T47D (cell line): ENCODE measurements at places on chromosomes 16 and 17.

DNA sequence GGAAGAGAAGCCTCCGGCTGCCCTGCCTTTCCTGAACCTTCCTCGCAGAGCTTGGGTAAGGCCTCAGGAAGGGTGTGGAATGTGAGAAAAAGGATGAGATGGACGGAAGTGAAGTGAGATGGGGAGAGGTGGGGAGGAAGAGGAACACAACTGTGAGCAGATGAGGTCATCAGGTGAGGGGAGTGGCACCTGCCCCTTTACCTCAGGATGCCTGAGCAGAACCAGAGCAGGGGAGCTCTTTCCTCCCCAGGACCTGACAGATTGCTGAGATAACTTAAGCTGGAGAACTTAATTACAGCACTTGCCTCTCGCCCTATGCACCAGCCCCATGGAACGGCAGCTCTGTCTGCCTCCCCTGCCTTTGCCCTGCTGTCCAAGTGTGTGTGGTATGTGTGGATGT is 29.8 kb downstream of the TMEM132E start:
- no peak for DNase-seq

GRCh38 chr17:42530952-42531454 is 5.0 kb upstream of the NAGLU start:
- no peak for DNase-seq

DNA sequence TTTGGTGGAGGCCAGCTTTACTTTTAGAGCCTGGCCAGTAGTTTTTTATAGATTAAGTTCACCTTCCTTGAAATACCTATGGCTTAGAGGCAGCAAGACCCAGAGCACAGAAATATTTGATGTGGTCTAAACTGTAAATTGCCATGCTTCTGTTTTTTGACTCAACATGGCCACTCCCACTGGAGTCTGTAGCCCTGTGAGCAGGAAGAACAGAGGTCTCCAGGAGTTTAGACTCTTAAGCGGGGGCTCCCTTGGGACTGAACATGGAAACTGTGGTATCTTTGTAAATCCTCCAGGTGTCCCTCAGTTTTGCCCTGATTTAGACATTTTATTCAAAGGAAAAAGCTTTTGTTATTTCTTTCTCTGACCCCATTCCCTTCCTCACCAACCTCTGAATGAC is 145.6 kb downstream of the FTO start:
- DNase-seq = no peak

- DNase-seq = no peak
Measured at GRCh38 chr17:78124081-78124835, 4.3 kb downstream of the TMC6 start.

DNA sequence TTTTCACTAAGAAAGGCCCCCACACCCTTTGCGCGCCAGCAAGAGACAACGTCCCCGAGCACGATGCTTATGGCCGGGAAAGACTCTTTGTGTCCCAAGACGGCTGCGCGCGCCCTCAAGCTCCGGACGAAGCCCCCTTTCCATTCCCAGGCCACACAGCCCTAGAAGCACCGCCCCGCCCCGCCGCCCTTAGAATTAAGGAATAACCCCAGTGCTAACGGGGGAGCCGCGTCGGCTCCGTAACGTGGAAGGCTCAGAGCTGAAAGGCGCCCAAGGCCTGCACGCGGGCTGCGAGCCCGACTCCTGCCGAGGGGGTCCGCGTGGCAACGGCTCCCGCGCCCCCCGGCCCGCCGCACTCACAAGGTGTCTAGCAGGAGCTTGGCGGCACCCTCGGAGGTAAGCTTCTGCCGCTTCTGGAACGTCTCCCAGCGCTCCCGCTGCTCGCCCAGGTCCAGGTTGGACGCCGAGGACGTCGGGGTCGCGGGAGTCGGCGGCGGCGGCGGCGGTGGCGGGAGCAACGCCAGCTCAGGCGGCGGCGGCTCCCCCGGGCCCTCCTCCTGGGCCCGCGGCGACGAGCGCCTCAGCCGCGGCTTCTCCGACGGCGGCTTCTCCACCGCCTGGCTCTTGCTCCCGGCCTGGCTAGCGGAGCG is 477 bp downstream of the CENPV start:
- no peak for DNase-seq

DNA sequence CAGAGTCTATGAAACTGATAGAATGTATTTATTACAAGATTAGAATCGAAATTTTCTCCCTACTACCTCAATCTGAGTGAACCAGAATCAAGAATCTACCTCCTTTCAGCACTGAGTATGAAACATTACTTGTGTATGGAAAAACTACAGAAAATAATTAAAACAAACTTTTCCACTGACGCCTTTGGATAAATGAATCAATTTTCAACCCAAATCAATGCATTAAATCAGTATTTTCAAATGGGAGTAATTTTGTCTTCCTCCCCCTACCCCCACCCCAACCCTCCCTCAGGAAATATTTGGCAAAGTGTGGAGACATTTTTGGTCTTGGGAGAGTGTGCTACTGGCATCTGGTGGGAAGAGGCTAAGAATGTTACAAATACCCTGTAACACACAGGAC is 7.8 kb upstream of the ABCA10 start:
- DNase-seq = no peak

DNA sequence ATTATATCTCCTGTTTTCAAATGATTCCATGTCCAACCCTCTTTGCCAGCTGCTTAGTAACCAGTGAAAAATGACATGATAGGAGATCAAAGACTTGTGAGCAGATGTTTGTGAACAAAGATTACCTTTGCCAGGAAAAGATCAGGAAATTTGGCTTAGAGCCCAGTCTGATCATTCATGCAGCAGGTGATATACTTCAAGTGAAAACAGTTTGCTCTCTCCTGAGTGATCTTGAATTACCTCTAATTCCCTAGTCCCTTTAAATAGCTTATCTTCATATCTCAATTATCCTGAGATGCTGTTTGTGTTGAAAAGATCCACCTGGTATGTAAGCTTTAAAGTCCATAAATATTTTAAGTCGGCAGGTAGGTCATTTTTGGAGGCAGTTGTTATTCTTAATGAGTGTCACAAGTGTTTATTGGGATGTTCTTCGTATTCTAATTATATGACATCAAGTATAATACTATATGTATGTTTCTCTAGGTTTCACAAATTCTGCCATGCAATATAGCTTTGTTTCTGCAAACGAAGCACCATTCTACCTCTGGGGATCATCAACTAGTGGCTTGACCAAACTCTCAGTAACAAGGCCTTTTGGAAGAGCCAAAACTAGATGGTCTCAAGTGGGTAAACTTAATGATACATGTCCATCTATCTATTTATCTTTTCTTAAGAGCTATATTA is 13.2 kb upstream of the VPS35L start:
- DNase-seq = no peak

DNA sequence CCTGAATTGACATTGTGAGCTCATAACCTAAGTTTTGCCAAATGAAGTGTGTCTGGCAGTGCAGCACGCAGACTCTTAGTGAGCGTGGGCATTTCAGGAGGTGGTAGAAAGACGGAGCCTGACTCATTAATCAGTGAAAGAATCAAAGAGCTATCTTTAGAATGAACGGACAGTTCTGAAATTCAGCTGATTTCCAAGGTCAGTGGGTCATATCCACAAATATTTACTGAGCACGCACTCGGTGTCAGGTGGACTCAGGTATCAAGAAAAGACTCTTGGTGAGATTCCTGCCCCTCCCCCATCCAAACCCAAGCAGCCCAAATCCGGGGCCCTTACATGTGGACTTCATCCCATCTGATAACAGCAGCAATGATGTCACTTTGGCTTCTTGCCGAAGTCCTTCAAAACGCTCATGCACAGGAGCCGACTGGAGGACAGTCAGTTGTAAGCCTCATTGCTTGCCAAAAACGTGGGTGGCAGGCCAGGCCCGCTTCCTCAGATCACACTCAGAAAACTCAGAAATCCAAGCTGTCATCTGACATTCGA is 185.8 kb downstream of the HS3ST3A1 start:
- no peak for DNase-seq

- no peak for DNase-seq
Measured at GRCh38 chr16:53600126-53600525, 97.1 kb upstream of the AKTIP start.

DNA sequence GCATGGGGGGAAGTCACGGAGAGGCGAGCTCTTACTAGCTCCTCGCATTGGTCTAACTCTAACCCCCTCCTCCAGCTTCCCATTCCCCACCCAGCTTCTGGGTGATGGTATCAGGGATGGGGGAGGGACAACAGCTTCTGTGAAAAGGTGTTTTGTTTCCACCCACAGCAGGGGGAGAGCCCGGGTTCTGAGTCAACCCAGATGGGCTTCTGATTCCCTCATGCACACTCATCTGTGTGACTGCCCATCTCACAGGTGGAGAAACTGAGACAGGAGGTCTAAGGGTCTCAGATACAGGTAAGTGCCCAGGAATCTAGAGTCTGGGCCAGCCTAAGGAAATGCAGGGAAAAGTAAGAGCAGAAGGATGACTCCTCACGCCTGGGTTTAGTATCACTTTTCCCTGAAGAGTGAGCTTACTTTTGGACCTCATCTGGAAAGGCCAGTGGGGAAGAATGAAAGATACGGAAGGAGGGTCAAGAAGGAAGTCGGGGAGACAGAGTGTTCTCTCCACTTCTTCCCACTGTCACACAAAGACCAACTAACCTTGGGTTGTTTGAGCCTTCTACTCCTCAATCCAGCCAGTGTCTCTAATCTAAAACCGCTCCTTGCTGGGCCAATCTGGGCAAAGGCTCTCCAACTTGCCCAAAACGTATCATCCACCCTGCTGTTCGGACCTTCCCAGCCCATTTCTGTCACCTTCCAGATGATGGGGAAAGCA is 3.1 kb upstream of the TLCD2 start:
- DNase-seq = no peak

DNA sequence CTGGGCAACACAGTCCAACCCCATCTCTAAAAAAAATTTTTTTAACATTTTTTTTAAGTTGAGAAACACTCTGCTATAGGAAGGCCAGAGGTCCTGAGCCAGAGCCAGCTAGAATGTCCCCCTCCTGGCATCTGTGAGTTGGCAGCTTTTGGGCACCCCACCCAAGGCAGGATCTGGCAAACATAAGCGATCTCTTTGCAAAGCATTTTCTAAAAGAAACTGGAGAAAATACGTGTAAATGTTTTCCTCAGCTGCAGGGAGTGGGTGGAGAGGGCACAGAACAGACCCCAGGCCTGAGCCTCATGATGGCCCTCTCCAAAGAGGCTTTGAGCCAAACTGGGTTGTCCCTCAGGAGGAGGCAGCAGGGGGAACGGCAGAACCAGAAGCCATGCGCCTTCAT is 11.7 kb downstream of the CAVIN1 start:
- no peak for DNase-seq

GRCh38 chr17:6279659-6280058 is 155.3 kb downstream of the AIPL1 start:
- DNase-seq = no peak

DNA sequence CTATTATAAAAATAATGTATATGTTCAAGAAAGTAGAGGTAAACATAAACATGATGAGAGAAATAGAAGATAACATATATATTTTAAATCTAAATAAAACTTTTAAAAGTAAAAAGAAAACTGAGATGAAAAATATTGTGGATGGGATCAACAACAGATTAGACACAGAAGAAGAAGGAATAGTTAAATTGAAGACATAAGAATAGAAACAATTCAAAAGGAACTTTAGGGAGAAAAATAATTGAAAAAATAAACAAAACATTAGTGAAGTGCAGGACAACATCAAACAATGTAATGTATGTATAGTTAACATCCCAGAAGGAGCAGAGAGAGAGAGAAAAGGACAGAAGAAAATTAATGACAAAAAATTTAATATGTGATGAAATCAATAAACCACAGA is 228.1 kb upstream of the TNRC6C start:
- no peak for DNase-seq

- no peak for DNase-seq
Measured at GRCh38 chr16:86529160-86529559, 18.8 kb downstream of the FOXF1 start.

DNA sequence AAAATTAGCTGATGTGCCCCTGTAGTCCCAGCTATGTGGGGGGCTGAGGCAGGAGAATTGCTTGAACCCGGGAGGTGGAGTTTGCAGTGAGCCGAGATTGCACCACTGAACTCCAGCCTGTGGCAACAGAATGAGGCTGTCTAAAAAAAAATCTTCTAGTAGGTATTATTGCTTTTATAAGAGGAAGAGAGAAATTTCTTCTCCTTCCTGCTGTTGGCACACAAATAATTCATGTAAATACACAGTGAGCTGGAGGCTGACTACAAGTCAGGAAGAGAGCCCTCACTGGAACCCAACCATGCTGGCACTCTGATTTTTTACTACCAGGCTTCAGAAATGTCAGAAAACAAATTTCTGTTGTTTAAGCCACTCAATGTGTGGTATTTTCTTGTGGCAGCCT is 6.7 kb downstream of the PRDM7 start:
- DNase-seq = no peak

DNA sequence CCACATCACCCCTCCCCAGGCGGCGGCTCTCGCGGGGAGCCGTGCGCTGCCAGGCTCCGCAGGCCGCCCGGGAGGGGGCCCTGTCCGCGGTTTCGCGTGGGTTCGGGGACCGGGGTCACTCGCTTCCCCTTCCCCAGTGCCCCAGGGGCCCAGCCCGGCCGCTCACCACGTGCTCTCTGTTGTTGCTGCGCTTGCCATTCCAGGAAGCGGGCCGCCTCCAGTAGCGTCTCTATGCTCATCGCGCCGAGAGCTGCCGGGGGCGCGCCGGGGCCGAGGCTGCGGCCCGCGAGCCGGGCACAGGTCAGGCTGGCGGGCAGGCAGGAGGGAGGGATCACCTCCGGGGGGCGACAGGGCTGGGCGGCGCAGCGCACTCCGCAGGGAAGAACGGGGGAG is 390 bp downstream of the MNT start:
- DNase-seq = no peak

DNA sequence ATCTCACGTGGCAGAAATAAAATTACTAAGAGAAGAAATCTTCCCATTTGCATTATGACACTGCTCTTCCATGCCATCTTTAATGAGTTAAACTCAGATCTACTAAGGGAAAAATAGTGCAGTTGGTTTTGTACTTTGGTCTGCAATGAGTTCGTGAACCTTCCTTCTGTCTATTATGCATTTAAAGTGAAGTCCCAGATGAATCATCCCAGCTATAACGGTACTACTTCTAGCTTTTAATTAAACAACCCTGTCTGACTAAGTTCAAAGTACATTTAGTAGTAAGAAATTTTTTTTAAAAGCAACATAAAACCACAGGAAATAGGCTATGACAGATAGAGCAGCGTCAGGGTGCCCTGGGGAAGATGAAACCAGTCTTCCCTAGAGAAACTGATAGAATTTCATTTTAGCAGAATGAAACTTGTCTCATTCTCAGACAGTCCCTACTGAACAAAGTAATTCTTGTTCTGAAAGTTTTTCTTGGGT is 1.8 kb downstream of the TMIGD1 start:
- DNase-seq = no peak
